HFFc6 (cell line): ENCODE measurements at places on chromosomes 5 and 9. TPM values are rescaled to one million over a fixed set of nuclear protein-coding genes. Genes with fewer than 3 reads are reported as not detected.
A peak's percentile ranks its signal among the peaks of the same experiment; 100 is the strongest.

- peaks cover 9% of the 10 kb centered on the region for H3K4me1 ChIP-seq
- no peak overlapping the region for H3K27ac ChIP-seq
- no peak overlapping the region for H3K4me3 ChIP-seq
- H3K27me3 ChIP-seq = no peaks in the 10 kb centered on the region
- DNase-seq = no peak
Observed at GRCh38 chr5:93890657-93891056, 149.3 kb upstream of the POU5F2 start.

GRCh38 chr5:3377831-3378230, 217.8 kb upstream of the IRX1 start:
- DNase-seq = no peak
- H3K27me3 ChIP-seq = no peaks in the 10 kb centered on the region
- no peak overlapping the region for H3K27ac ChIP-seq

DNA sequence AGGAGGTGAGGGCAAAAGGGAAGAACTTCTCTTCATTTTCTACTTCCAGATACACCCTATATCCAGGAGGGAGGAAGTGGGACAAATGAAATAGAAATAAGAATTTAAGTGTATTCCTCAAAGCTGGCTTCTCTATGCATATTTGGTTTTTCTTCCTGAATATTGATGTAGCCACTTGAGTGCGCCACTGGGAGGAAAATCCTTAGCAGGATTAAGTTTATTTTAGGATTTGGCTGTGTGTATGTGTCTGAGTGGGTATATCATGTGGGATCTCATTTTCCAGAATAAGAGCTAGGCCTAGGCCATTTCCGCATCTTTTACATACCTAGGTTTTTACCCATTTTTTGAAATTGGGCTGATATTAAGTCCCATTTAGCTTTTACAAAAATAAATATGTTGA, 42.5 kb downstream of the MAP1B start:
- H3K4me3 ChIP-seq = no peak overlapping the region
- no peaks in the 10 kb centered on the region; the same call in 1 of the 2 replicates for H3K27me3 ChIP-seq
- H3K27ac ChIP-seq = peak overlapping the region; percentile 35; the same call in 1 of the 2 replicates
- no peak for DNase-seq
- peaks cover 65% of the 10 kb centered on the region for H3K36me3 ChIP-seq

- H3K4me1 ChIP-seq = peaks cover 18% of the 10 kb centered on the region
- H3K27ac ChIP-seq = no peak overlapping the region
- H3K36me3 ChIP-seq = no peaks in the 10 kb centered on the region
- DNase-seq = no peak
Observed at GRCh38 chr5:126338635-126339034, 84.6 kb upstream of the GRAMD2B start.

GRCh38 chr5:142248853-142249462, 75.9 kb downstream of the SPRY4 start:
- peaks cover 46% of the 10 kb centered on the region for H3K4me1 ChIP-seq
- peaks cover 4% of the 10 kb centered on the region; the same call in 1 of the 2 replicates for H3K36me3 ChIP-seq
- H3K27ac ChIP-seq = peak overlapping the region; percentile 16; the same call in 1 of the 2 replicates
- peaks cover 3% of the 10 kb centered on the region; the same call in 1 of the 2 replicates for H3K27me3 ChIP-seq

The SLC36A3 gene
- not detected in 3 replicates for total RNA-seq
